ENCODE measurements at places on chromosomes 7 and 10. TPM values are rescaled to one million over a fixed set of nuclear protein-coding genes. Genes with fewer than 3 reads are reported as not detected.

- DNase-seq = no peak
- peaks cover 6% of the 10 kb centered on the region for H3K36me3 ChIP-seq
- peaks cover 13% of the 10 kb centered on the region for H3K27me3 ChIP-seq
- peaks cover under 1% of the 10 kb centered on the region for H3K4me1 ChIP-seq
- H3K27ac ChIP-seq = no peak overlapping the region
These were observed 23.3 kb downstream of the PRTFDC1 start for GRCh38 chr10:24929056-24929544.

GRCh38 chr10:23217471-23217870 is 25.4 kb downstream of the PTF1A start:
- H3K4me1 ChIP-seq = no peaks in the 10 kb centered on the region
- H3K27me3 ChIP-seq = peaks cover 8% of the 10 kb centered on the region
- DNase-seq = no peak
- H3K36me3 ChIP-seq = no peaks in the 10 kb centered on the region
- H3K27ac ChIP-seq = no peak overlapping the region

DNA sequence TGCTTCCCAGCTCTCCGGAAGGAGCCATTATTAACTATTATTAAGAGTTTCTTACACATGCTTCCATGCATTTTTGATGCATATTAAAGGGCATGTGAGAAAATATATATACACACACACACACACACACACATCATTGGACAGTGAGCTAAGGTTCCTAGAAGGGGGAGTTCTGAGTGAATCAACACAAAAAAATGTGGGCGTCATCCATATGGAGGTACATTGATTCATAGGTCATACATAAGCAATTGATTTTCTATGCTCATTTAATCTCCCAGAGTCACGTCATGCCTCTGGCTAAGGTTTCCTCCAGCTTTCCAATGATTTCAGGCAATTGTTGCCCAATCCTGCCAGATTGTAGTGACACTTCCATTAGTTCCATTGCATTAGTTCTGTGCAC is 269.4 kb downstream of the DNAJB9 start:
- no peaks in the 10 kb centered on the region for H3K4me1 ChIP-seq
- no peak overlapping the region for H3K4me3 ChIP-seq
- no peak overlapping the region for H3K27ac ChIP-seq

GRCh38 chr7:28835800-28836199 is 122.3 kb downstream of the TRIL start:
- H3K36me3 ChIP-seq = no peaks in the 10 kb centered on the region
- H3K27ac ChIP-seq = no peak overlapping the region
- H3K4me3 ChIP-seq = no peak overlapping the region
- DNase-seq = no peak

- no peaks in the 10 kb centered on the region for H3K4me1 ChIP-seq
- DNase-seq = no peak
- no peaks in the 10 kb centered on the region for H3K27me3 ChIP-seq
- no peak overlapping the region for H3K4me3 ChIP-seq
- H3K27ac ChIP-seq = no peak overlapping the region
These were observed 233.6 kb upstream of the BMPER start for GRCh38 chr7:33671531-33672262.

- no peak overlapping the region for H3K27ac ChIP-seq
- no peak for DNase-seq
- no peaks in the 10 kb centered on the region for H3K27me3 ChIP-seq
- no peak overlapping the region for H3K4me3 ChIP-seq
These were observed 79.7 kb upstream of the ZNF722 start for GRCh38 chr7:63918986-63919385.

DNA sequence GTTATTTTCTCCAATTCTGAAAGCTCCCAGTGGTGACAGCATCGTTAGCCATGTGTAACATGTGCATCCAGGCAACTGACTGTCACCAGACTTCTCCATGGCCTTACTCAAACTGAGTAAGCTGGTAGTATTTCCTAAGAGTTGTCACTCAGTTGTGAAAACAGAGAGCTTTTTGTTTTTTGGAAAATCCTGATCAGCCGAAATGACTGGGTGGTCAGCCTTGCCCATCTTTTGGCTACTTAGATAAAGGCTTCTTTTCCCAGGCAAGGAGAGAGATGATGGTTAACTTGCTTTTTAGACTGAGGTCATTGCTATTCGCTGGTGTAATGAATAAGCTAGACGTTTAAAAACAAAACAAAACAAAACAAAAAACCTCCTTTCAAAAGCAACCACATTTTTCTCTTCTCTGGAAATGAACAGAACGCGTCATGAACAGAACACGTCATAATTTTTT is 159.5 kb upstream of the KLF14 start:
- H3K4me1 ChIP-seq = peaks cover 63% of the 10 kb centered on the region
- no peaks in the 10 kb centered on the region for H3K27me3 ChIP-seq
- no peak overlapping the region for H3K4me3 ChIP-seq

DNA sequence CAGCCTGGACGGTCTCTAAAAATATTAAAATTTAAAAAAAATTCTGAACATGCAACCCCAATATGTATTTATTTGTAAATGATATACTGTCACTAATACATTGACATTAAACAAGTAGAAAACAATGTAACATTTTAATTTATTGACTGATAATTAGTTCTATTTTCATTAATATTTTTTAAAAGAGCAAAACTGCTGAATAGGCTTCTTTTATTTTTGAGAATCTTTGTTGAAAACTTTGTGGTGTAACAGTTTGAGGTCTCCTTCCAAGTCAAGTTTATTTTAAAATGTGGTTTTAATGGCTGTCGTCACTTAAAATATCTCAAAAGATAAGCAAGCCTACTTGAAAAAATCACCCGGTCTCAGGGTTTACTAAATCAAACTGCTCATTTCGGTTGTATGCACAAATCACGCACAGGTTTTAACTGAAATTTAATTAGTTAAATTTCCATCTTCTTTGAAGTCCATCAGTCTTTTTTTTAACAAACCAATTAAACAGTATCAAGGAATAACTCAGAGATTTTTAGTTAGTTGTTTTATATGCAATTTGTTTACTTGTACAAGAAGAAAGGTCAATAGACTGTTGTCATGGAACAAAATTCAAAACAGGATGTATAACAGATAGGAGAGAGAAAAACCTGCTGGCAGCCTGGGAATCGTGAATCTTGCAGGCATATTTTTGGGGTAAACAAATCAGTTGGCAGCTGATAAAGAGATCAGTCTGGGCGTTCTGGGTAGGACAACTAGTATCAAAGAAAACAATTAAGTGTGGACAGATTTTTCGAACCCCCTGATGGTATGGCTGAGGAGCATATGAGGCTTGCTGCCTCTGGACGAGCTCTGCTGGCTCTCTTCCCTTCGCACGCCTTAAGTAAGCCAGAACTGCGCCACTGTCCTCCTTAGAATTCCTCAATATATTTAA is 9.7 kb upstream of the EDRF1 start:
- peak overlapping the region; percentile 14 for H3K27ac ChIP-seq
- no peak overlapping the region for H3K4me3 ChIP-seq
- peaks cover 5% of the 10 kb centered on the region for H3K36me3 ChIP-seq
- peaks cover 12% of the 10 kb centered on the region for H3K27me3 ChIP-seq
- H3K4me1 ChIP-seq = peaks cover 10% of the 10 kb centered on the region

DNA sequence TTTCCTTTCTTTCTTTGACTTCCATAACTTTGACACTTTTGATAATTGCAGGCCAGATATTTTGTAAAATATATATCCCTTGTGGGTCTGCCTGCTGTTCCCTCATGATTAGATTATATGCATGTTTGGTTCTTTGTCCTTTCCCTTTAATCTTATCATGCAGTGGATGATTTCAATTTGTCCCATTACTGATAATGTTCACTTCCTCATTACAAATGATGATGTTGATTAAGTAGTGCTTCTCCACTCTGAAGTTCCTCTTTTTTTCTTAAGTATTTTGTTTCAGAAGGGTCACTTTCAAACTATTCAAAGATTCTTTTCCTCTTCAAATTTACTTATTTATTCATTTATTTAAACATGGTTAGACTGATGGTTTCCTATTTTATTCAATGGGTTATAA is 898.1 kb downstream of the XPNPEP1 start:
- DNase-seq = no peak
- no peak overlapping the region for H3K4me3 ChIP-seq
- no peak overlapping the region for H3K27ac ChIP-seq
- no peaks in the 10 kb centered on the region for H3K36me3 ChIP-seq

GRCh38 chr10:73814896-73815718 is 3.7 kb upstream of the NDST2 start:
- peaks cover 39% of the 10 kb centered on the region for H3K36me3 ChIP-seq
- DNase-seq = no peak
- H3K27me3 ChIP-seq = no peaks in the 10 kb centered on the region
- H3K4me1 ChIP-seq = peaks cover 4% of the 10 kb centered on the region

DNA sequence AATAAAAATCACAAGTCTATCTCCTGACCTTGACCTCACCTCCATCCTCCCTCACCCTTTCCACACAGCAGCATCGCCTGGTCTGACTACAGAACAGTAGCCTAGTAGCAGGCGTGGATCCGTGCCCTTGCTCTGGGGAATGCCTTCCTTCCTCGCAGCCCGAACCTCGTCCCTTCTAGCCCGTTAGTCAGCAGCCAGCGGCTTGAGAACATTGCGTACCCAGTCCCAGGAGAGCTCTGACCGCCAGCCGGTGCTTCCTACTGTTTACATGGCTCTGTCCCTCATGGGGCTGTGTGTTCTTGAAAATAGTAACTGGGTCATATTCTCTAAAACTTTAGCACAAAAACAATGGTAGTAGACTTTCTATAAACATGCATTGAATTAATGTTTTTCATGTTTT is 682.7 kb upstream of the IGFBP3 start:
- no peak for DNase-seq
- no peaks in the 10 kb centered on the region for H3K4me1 ChIP-seq
- no peaks in the 10 kb centered on the region for H3K27me3 ChIP-seq

- H3K36me3 ChIP-seq = peaks cover 4% of the 10 kb centered on the region
- H3K27ac ChIP-seq = no peak overlapping the region
- H3K4me3 ChIP-seq = no peak overlapping the region
- no peak for DNase-seq
- peaks cover 7% of the 10 kb centered on the region for H3K4me1 ChIP-seq
These were observed 119.2 kb downstream of the SFMBT2 start for GRCh38 chr10:7291487-7292270.

- no peaks in the 10 kb centered on the region for H3K27me3 ChIP-seq
- peaks cover 2% of the 10 kb centered on the region for H3K4me1 ChIP-seq
- no peaks in the 10 kb centered on the region for H3K36me3 ChIP-seq
- H3K27ac ChIP-seq = no peak overlapping the region
These were observed 174.0 kb upstream of the TCF7L2 start for GRCh38 chr10:112775892-112776674.

DNA sequence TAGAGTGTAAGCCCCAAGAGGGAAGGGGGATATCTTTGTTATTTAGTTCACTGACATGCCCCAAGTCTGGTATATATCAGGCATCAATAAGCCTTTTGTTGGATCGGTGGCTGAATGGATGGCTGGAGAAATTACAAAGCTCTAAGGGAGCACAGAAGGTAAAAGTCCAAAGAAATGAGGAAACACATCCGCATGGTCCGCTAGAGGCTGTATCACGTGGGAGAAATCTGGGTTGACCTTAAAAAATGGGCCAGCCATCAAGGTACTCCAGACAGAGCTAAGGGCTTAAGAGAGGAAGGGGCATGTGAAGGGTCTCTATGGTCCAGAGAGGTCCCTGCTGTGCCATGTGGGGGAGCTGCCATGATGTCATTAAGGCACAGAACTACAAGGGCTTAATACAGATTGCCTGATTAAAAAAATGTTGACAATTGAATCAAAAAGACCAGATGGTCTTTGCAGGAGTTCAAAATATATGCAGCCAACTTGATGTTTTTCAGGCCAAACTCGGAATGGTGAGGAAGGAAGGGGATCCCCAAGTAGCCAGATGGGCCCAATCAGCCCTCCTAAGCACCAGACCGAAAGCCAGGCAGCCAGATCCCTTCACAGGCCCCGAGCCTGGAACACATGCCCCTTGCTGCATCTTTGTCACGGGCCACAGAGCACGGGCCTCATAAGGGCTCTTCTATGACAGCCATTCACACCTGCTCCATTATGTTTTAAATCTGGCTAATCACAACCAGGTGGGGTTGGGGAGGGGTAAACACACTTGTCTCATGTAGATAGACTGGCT is 31.9 kb downstream of the SCRN1 start:
- H3K36me3 ChIP-seq = no peaks in the 10 kb centered on the region
- H3K27me3 ChIP-seq = peaks cover 1% of the 10 kb centered on the region
- peaks cover 8% of the 10 kb centered on the region for H3K4me1 ChIP-seq
- no peak overlapping the region for H3K4me3 ChIP-seq
- no peak overlapping the region for H3K27ac ChIP-seq
- DNase-seq = no peak

DNA sequence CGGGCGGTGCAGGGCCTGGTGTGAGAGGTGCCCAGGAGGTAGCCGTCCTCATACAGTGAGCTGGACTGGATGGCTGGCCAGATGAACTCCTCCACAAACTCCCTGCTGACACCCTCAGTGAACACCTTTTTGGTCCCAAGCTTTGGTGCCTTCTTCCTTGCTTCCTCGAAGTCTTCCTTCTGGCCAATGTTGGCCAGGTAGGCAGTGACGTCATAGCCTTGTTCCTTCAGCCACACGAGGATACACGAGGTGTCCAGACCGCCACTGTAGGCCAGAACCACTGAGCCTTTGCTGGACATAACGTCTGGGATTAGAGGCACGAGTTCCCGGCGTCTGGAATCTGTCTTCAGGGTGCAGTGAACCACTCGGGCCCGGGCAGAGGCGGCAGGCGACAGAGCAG is 206.8 kb upstream of the SP4 start:
- H3K36me3 ChIP-seq = no peaks in the 10 kb centered on the region
- no peaks in the 10 kb centered on the region for H3K4me1 ChIP-seq
- H3K27me3 ChIP-seq = no peaks in the 10 kb centered on the region
- DNase-seq = no peak

DNA sequence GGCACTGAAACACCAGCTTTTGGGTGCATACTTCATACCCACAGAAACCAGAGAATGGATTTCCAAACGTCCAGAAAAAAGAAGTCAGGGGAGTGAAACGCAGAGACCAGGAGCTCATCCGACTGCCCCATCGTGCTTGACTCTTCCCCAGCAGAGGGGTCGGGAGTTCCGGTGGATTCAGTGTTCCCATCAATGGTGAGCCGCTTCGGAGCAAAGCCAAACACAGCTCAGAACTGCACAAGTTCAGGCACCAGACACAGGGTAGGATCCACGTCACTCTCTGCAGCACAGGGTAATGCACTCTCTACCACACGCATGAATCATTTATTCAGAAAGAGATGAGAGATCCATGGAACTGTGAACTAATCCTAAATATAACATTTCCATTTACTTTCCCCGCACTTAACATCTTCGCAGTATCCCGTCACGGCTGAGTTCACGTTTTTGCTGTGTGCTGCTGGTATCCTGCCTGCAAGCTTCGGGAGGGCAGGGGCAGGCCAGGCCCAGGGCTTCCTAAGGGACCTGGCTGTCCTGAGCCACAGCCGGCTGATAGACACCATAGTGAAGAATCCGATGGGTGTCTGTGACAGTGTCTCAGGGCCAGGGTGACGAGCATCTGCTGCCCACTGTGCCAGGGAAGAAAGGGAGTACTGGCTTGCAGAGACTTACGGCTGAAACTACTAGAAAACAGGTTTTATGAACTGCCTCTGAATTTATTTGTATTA is 545.3 kb downstream of the PTPRN2 start:
- no peaks in the 10 kb centered on the region for H3K27me3 ChIP-seq
- H3K36me3 ChIP-seq = no peaks in the 10 kb centered on the region

The HMX3 gene
- total RNA-seq = not detected

The VAX1 gene
- not detected for total RNA-seq

Data from activated T-helper 2 cell treated with anti-CD3 and anti-CD28 coated beads, Interferon-gamma antibody, Interleukin-2, Interleukin-4, amounts not matched to agents 10 μg/mL and 5 μg/mL and 100 μg/mL, durations not matched to agents 14 hours and 24 hours and 36 hours (primary cell).